NCI-H2171 treated with DMSO at 0.1 percent for 48 hours (cell line): ENCODE measurements at places on chromosomes 6 and 20.

DNA sequence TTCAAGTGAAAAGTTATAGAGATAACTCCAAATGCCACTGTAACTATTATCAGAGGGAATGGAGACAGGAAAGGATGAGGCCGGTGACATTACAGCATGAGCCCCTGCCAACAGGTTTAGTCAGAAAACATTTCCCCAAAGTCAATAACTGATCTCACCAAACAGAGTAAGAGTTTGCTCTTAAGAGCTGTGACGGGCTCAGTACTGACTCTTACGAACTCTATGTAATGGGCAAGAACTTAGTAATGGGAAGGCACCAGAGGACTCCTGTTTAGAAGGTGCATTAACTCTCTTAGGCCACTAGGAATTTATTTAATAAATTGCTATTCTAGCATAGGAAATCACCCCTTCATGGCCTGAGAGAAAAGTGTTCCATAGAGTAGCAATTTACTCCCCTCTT is 76.8 kb downstream of the SAMD5 start:
- DNase-seq = no peak

GRCh38 chr6:130159956-130160355 is 62.8 kb downstream of the SAMD3 start:
- DNase-seq = no peak

DNA sequence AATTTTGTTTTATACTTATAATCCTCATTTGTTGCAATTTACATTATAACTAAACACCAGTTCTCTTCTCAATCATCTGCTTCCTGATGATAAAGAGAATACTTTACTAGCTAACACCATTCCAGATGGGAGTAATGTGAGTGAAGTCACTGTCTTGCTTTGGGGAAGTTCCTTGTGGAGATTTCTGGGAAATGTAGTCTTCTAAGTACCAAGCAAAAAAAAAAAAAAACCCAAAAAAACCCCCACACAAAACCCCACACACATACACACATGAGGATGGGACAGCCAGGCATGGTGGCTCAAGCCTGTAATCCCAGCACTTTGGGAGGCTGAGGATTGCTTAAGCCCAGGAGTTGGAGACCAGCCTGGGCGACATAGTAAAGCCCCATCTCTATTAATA is 2.2 kb upstream of the SNPH start:
- DNase-seq = peak; percentile 31

DNA sequence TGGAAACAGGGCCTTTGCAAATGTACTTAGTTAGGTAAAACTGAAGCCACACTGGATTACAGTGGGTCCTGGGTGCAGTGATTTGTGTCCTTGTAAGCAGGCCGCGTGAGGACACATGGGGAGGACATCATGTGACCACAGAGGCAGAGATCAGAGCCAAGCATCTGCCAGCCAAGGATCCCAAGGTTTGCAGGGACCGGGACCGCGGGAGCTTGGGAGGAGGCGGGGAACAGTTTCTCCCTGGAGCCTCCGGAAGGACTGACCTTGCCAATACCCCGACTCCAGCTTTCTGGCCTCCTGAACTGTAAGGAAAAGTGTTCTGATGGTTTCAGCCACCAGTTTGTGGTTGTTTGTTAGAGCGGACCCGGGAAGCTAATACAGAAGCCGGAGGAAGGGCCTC is 500.9 kb downstream of the PREX1 start:
- no peak for DNase-seq

GRCh38 chr6:12152023-12152970 is 137.9 kb upstream of the EDN1 start:
- no peak for DNase-seq
